ENCODE measurements at places on chromosomes 13 and 19. TPM values are rescaled to one million over a fixed set of nuclear protein-coding genes. Genes with fewer than 3 reads are reported as not detected.

SIGLEC9 gene
- total RNA-seq = not detected

MBD3L3 gene
- not detected for total RNA-seq

CEACAM3 gene
- total RNA-seq = not detected

ZNF562 gene
- 14.8 TPM for total RNA-seq

NLRP12 gene
- not detected for total RNA-seq

PEAK3 gene
- 0.10 TPM for total RNA-seq

PODNL1 gene
- not detected for total RNA-seq

SMIM44 gene
- not detected for total RNA-seq

ZFR2 gene
- total RNA-seq = 0.18 TPM

DNA sequence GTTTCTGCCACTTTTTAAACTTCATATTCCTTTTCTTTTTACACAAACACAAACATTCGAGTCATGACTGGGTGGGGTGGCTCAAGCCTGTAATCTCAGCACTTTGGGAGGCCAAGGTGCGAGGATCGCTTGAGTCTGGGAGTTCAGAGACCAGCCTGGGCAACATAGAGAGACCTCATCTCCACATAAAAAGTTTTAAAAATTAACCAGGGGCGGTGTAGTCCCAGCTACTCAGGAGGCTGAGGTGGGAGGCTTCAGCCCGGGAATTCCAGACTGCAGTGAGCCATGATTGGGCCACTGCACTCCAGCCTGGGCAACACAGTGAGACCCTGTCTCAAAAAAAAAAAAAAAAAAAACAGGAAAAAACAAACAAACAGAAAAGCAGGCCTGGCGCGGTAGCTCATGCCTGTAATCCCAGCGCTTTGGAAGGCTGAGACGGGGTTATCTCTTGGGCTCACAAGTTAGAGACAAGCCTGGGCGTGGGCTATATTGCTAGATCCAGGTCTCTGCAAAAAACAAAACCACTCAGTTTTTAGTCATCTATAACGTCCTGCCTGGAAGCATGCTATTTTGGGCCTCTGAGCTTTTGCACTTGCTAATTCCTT lies 583 bp upstream of the BAX start:
- DNase-seq = no peak

GRCh38 chr13:38167164-38167822 lies 182.4 kb upstream of the UFM1 start:
- DNase-seq = peak; percentile 8

DNA sequence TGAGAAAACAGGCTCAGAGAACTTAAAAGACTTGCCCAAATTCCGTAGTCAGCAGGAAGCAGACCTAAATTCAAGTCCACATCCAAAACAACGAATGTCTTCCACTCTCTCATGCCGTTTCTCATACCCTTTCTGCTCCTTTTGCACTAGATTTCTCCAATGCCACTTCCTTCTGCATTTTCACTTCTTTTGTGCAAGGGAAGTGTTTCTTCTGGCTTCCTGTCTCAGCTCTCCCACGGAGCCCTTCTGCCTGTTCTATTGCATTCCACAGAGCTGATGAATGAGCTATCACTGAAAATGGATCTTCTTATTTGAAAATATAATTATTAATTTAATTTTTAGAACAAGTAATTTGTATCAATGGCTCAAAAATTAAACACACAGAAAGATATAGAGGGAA lies 56.1 kb upstream of the STK24 start:
- DNase-seq = no peak

DNA sequence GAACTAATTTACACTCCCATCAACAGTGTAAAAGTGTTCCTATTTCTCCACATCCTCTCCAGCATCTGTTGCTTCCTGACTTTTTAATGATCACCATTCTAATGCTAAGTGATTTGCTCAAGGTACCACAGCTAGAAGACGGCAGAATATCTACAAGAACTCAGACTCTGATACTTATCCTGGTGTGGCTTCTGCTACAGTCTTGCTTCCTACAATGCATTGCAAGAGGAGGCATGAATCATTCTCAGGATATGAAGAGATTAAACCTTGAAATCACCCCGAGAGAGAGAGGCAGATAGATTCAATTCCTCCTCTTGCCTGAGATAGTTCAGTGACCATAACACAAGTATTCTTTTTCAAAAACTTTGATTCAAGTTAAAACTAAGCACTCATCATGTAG lies 306.4 kb downstream of the TBC1D4 start:
- DNase-seq = no peak

- no peak for DNase-seq
Measured at GRCh38 chr19:29581398-29581797, 24.7 kb upstream of the POP4 start.

GRCh38 chr13:91295712-91296410 lies 51.6 kb upstream of the MIR17HG start:
- DNase-seq = no peak

GRCh38 chr19:57231686-57232085 lies 863 bp downstream of the AURKC start:
- DNase-seq = no peak

- no peak for DNase-seq
Measured at GRCh38 chr13:35716186-35716585, 239.7 kb upstream of the MAB21L1 start.

DNA sequence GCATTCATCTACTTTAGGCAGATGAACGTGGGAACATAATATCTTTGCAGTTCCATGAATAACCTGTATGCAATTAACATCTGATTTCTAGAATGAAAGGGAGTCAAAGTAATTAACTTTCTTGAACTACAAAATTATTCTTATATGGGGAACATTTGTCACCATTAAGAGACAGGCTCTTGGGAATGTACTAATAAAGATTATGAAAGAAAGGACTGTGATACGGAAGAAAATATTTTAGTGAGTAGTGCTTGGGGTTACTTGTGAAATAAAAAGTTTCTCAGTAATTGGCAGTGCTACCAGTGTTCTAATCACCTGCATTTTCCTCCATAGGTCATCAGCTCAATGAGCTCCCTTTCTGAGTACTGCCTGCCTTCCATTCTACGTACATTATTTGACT lies 85.4 kb downstream of the FRY start:
- no peak for DNase-seq
